Activated T-helper 2 cell treated with anti-CD3 and anti-CD28 coated beads, Interferon-gamma antibody, Interleukin-2, Interleukin-4, amounts not matched to agents 10 μg/mL and 5 μg/mL and 100 μg/mL, durations not matched to agents 14 hours and 24 hours and 36 hours (primary cell): ENCODE measurements at places on chromosomes 7 and 10. TPM values are rescaled to one million over a fixed set of nuclear protein-coding genes. Genes with fewer than 3 reads are reported as not detected.

AHR gene
- total RNA-seq, result 34.3 and 37.2 TPM in 2 replicates

MRLN gene
- not detected in 2 replicates for total RNA-seq

CEP41 gene
- total RNA-seq, result 15.9 and 21.2 TPM in 2 replicates

OPALIN gene
- not detected in 2 replicates for total RNA-seq

NCF1 gene
- 0.52 and 0.90 TPM in 2 replicates for total RNA-seq

CAMK2B gene
- 1.9 and 2.1 TPM in 2 replicates for total RNA-seq

INSYN2A gene
- total RNA-seq, result not detected in 2 replicates

PDE6C gene
- total RNA-seq, result not detected in 2 replicates

NME8 gene
- total RNA-seq, result not detected in 2 replicates

SLC18A2 gene
- total RNA-seq, result not detected in 2 replicates

ASB13 gene
- total RNA-seq, result 15.2 and 15.5 TPM in 2 replicates

LEP gene
- not detected in 2 replicates for total RNA-seq

PMS2 gene
- 21.2 and 21.5 TPM in 2 replicates for total RNA-seq

SPDYE3 gene
- not detected in 2 replicates for total RNA-seq

GJD4 gene
- total RNA-seq, result not detected in 2 replicates

VENTX gene
- total RNA-seq, result 0.07 TPM in 1 of 2 replicates, not detected in the other

PAX4 gene
- total RNA-seq, result not detected in 2 replicates

FEZF1 gene
- total RNA-seq, result not detected in 2 replicates

URGCP gene
- total RNA-seq, result 23.7 and 27.6 TPM in 2 replicates

CCDC172 gene
- not detected in 2 replicates for total RNA-seq

ADRA2A gene
- not detected in 2 replicates for total RNA-seq

AKR1E2 gene
- 8.3 and 10.1 TPM in 2 replicates for total RNA-seq

TMEM213 gene
- total RNA-seq, result not detected in 2 replicates

SH3PXD2A gene
- total RNA-seq, result 8.3 and 8.6 TPM in 2 replicates

FOXI2 gene
- not detected in 2 replicates for total RNA-seq

ALKBH4 gene
- 8.9 and 10.0 TPM in 2 replicates for total RNA-seq

RBP4 gene
- total RNA-seq, result not detected in 2 replicates

NOS3 gene
- total RNA-seq, result 9.8 TPM in 2 replicates

TAC1 gene
- total RNA-seq, result 1.8 and 2.0 TPM in 2 replicates

ARF5 gene
- total RNA-seq, result 133 TPM in 2 replicates

KAZALD1 gene
- 0.55 and 0.67 TPM in 2 replicates for total RNA-seq

MUC3A gene
- total RNA-seq, result 0.11 TPM in 1 of 2 replicates, not detected in the other

SLC26A4 gene
- 3.6 and 3.9 TPM in 2 replicates for total RNA-seq

TRIM50 gene
- not detected in 2 replicates for total RNA-seq

NYAP1 gene
- 0.27 and 0.34 TPM in 2 replicates for total RNA-seq

TCERG1L gene
- 0.07 and 0.11 TPM in 2 replicates for total RNA-seq
